Stimulated activated CD8-positive, alpha-beta memory T cell treated with anti-CD3 and anti-CD28 coated beads, Interleukin-15, amount 100 ng/mL, for 48 hours (primary cell): ENCODE measurements at places on chromosomes 4 and X.

- DNase-seq = no peak
These were observed 18.9 kb downstream of the UPF3B start for GRCh38 chrX:119833905-119834304.

GRCh38 chr4:107619066-107619465 lies 101.0 kb downstream of the PAPSS1 start:
- no peak for DNase-seq

DNA sequence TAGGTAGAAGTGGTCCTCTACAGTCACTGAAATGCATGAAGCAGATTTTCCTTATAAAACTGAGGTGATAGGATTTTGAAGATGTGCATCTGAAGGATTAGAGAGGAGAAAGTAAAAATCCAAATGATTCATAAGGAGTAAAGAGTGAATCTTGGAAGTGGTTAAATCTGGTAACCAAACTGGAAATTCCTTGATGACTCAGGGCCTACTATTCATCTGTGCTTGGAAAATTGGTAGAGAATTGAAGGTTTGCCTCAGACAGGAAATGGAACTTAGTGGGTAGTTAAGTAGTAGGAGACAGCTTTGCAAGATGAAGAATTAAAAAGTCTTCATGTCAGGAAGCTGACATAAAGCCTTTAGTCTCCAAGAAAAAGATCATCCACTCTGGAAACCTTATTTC lies 368.9 kb upstream of the CTSO start:
- DNase-seq = no peak

DNA sequence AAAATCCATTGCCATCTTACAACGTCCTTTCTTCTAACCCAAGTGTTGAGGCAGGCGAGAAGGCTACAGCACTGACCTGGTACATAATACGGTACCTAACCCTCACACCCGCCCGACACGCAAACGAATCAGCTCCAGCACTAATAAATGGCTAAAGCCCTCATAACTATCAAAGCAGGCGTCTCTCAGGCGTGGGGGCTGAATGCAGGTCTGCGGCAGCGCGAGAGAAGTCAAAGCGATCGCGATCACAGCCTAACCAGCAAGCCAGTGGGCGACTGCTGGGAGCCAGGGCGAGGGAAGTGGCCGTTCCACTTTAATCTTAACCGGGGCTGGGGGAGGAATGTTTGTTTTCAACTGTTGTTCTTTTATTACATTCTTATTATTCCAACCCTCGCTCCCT lies 1.5 kb downstream of the CDX4 start:
- DNase-seq = no peak

GRCh38 chr4:13432453-13432852 lies 51.7 kb downstream of the RAB28 start:
- no peak for DNase-seq

DNA sequence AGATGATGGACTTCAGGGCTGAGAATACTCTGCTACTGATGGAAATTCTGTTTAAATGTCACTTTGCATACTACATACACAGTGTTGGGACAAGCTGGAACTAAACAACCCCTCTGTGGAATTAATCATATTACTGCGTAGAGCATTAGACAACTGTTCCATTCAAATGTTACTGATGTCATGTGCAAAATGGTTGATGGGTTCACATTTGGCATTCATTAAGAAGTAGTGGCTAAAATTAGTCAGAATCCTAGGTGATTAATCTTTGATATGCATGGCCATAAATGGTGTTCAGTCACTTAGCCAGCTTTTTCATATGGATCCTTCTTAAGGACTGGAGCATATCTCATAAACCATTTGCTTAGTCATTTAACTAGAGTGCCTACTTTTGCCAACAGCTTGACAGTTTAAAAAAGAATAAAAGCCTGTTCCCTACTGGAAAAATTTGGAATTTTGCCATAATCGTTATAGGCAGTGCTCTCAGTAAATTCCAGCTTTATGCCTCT lies 105.2 kb downstream of the RNF150 start:
- no peak for DNase-seq

- DNase-seq = no peak
These were observed 43.8 kb downstream of the ELOVL6 start for GRCh38 chr4:110154582-110154981.

- DNase-seq = no peak
These were observed 28.4 kb upstream of the NDST3 start for GRCh38 chr4:118005883-118006282.

GRCh38 chrX:10576777-10577447 lies 43.5 kb downstream of the MID1 start:
- DNase-seq = no peak

- DNase-seq = no peak
These were observed 10.7 kb upstream of the ADH5 start for GRCh38 chr4:99099311-99099710.

GRCh38 chrX:30612250-30612655 lies 34.7 kb upstream of the TASL start:
- DNase-seq = no peak

- no peak for DNase-seq
These were observed 11.6 kb upstream of the TTC29 start for GRCh38 chr4:146957237-146957636.

GRCh38 chrX:134669378-134670098 lies 11.3 kb upstream of the PLAC1 start:
- no peak for DNase-seq

- no peak for DNase-seq
These were observed 532.8 kb downstream of the IL15 start for GRCh38 chr4:142169216-142169615.

- DNase-seq = no peak
These were observed 38.1 kb upstream of the IRAK1 start for GRCh38 chrX:154057791-154058190.

GRCh38 chr4:55499495-55499894 lies 47.2 kb downstream of the CLOCK start:
- no peak for DNase-seq

GRCh38 chr4:76545226-76545884 lies 110.3 kb downstream of the SHROOM3 start:
- DNase-seq = no peak

DNA sequence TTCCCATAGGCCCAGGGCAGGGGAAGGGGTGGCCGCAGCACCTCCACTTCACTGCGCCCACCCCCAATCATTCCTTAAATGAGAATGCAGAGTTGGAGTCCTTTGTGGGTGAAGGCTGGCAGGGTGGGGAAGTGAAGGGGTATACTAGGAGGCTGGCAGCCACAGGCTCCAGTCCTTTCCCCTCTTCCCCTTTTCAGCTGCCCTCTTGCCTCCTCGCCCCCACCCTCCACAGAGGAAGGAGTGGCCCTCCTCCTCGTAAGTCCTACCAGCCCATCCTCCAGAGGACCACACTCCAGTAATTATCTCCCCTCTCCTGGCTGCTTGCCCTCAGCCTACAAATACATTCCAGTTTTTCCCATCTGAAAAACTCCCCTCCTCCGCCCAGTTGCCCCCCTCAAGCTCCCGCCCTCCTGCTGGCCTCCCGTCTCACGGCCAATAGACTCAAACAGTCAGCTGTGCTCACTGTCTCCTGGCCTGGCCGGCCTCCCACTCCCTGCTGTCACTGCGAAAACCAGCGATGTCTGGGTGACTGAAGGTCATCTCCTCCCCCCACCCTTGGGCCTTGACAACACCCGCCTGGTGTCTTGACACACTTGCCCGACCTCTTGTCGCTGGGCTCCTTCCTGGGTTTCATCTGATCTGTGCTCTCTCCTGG lies 38.8 kb downstream of the EFNB1 start:
- no peak for DNase-seq

DNA sequence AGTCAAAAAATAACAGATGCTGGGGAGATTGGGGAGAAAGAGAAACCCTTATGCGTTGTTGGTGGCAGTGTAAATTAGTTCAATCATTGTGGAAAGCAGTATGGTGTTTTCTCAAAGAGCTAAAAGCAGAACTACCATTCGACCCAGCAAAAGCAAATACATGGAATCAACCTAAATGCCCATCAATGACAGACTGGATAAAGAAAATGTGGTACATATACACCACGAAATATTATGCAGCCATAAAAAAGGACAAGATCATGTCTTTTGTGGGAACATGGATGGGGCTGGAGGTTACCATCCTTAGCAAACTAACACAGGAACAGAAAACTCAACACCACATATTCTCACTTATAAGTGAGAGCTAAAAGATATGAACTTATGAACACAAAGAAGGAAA lies 188.9 kb downstream of the CAMK2D start:
- no peak for DNase-seq

- no peak for DNase-seq
These were observed 723 bp downstream of the NKX6-1 start for GRCh38 chr4:84498203-84498934.

DNA sequence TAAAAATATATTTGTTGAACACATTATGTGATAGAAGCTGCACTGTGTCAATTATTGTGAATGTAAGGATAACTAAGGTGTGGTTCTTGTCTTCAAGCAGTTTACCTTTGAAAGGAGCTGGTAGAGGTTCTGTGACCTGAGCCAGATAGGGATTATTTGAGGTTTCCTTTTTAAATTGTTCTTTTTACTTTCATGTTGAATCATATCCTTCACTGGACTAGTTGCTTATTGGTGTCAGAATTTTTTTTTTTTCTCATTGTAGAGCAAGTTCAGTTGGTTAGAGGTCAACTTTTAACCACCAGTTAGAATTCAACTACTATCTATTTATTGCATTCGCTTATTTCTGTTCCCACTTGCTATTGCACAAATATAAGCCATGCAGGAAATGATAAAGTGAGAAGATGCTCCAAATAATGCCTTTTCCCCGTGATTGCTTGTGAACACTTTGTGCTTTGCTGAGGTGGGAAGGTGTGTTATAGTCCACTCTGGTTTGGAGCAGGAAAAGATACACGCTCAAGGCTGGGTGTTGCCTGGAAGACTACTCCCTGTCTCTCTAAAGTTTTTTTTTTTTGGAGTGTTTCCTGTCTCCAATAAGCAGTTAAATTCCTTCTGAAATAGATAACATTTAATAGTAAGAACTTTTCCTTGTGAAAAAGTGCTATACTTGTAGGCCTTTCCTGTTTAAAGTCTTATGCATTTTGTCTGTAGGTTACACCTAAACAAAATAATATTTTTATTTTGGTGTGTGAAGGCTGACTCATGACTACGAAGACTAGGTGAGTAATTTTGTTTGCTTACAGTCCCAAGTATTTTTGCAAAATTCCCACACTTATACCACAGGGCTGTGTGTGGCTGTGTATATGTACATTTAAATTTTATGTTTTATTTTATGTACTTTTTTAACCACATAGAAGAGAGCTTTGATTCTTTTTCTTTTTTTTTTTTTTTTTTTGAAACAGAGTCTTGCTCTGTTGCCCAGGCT lies 83.8 kb upstream of the LCORL start:
- DNase-seq = no peak

GRCh38 chrX:125132274-125132673 lies 187.4 kb upstream of the TEX13C start:
- no peak for DNase-seq

DNA sequence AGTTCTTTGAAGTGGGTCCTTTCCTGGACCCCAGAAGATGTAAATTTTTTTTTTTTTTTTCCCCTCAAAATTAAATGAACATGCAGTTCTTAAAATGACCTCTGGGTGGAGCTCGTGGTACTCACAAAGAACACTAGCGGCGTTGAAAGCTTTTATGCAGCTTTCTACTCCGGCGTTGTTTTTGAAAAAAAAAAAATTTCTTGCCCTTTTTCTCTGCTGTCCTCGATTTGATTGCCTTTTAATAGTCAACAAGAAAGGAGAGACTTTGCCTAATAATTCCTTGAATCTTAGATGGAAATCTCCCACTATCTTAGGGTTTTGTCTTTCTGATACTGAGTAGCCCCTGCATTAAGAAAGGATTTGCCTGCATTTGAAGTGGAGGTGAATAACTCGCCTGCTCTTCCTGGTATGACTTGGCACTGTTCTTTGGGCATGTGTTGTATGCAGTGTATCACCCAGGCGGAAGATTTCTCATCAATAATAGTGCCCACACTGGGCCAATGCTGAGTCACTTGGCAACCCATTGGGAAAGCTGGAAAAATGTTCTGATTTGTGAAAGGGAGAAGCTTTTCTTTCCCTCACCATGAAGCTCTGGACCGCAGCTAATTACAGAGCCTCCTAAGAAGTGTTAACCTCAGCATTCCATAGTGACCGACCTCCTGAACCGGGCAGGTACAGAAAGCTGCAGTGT lies 104.0 kb downstream of the PHEX start:
- no peak for DNase-seq

DNA sequence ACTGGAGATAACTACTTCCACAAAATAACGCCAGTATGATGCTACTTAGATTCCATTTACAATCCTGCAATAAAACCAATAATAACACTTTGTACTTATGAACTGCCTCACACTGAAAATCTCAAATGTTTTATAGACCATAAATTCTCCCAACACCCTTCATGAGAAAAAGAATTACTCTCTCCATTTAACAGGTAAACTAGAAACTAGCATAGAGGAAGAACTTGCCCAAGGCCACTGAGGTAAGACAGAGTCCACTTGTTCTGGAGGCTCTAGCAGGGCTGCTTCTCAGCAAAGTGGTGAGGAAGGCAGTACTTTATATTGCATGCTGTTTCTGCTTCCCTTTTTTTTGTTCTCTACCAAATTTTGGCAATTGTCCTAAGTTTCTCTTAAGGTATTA lies 11.5 kb upstream of the BMP3 start:
- DNase-seq = no peak

- no peak for DNase-seq
These were observed 113.3 kb downstream of the PPP1R2C start for GRCh38 chrX:42664680-42665079.

GRCh38 chr4:125522992-125523391 lies 208.2 kb downstream of the FAT4 start:
- DNase-seq = no peak

- DNase-seq = no peak
These were observed 24.4 kb downstream of the FRAS1 start for GRCh38 chr4:78081541-78081940.

DNA sequence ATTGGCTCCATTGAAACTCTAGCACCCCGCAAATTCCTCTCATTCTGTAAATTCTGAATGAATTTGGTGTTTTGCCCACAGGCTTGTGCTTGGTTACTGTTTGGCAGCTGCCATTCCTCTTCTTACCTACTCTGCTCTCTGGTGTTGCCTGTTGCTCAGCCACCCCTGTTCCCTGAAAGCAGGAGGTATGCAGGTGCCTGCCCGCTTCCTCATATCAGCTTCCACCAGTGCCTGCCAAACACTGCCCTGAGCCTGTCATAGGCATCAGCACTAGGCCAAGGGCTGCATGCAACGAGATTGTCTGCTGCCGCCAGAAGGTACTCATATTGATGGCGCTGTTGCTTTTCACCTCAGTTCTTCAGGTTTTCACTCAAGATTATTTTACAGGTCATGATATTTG lies 978.1 kb downstream of the C4orf33 start:
- no peak for DNase-seq

DNA sequence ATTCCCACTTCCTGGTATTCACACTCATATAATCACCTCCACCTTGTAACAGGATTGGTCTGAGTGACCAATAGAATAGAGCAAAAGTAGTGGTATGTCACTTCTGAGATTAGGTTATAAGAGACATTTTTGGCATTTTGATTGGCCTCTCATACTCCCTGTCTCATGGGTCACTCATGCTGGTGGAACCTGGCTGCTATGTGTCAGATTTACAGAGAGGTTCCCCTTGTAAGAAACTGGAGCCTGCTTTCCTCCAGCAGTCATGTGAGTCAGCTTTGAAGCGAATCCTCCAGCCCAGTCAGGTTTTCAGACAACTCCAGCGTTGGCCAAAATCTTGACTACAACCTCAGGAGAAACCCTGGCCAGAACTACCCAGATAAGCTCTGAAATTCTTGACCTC lies 2.6 kb upstream of the OTUD4 start:
- DNase-seq = no peak
